ENCODE measurements at places on chromosomes 1 and 21. TPM values are rescaled to one million over a fixed set of nuclear protein-coding genes. Genes with fewer than 3 reads are reported as not detected.

GRCh38 chr21:31909153-31910073, 36.6 kb downstream of the HUNK start:
- no peak for DNase-seq

Gene PLEKHN1
- total RNA-seq, result 0.21 TPM

DNA sequence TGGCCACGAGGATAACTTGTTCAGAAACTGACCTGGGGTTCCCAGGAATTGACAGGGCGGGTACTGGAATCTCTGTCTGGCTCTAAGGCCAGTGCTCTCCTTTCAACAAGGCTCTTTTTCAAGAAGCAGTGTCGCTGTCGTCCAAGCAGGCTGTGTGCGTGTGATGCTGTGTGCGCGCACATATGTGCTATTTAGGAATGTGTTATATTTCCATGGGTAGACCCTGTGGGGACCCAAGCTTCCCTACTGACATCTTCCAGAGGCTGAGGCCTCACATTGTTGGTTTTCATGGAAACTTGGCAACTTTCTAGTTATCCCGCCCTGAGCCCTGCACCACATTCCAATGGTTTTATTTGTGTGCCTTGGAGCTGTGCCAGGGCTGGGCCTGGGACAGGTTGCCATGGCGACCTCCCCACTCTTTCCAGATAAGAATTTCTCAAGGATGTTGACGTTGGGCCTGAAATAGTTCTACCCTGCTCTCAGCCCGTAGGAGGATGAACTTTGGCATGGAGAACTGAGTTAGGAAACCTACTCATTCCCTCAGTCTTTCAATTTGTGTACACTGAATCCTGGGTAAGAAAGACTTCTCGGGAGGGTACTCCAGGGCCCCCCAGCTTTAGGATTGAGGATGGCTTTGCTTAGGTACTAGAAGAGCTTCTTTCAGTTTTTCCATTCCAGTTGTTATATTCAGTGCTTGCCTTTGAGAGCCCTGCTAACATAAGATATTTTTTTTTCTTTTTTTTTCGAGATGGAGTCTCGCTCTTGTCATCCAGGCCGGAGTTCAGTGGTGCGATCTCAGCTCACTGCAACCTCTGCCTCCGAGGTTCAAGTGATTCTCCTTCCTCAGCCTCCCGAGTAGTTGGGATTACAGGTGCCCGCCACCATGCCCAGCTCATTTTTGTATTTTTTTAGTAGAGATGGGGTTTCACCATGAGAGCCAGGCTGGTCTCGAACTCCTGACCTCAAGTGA, 38.8 kb upstream of the SRSF10 start:
- peak; percentile 99 for DNase-seq

Gene TPTE
- not detected for total RNA-seq

Gene MPL
- total RNA-seq, result not detected

- DNase-seq, result no peak
Observed at GRCh38 chr1:206672011-206672688, 12.6 kb upstream of the MAPKAPK2 start.

Gene IFI44
- total RNA-seq, result 19.7 TPM

Gene SYCP1
- not detected for total RNA-seq

GRCh38 chr1:153470707-153471106, 10.3 kb upstream of the S100A7 start:
- DNase-seq, result no peak

GRCh38 chr1:47231301-47232186, 481 bp downstream of the TAL1 start:
- DNase-seq, result no peak

GRCh38 chr1:176701151-176701866, 238.3 kb downstream of the PAPPA2 start:
- no peak for DNase-seq

Gene SAMD13
- total RNA-seq, result 0.81 TPM

DNA sequence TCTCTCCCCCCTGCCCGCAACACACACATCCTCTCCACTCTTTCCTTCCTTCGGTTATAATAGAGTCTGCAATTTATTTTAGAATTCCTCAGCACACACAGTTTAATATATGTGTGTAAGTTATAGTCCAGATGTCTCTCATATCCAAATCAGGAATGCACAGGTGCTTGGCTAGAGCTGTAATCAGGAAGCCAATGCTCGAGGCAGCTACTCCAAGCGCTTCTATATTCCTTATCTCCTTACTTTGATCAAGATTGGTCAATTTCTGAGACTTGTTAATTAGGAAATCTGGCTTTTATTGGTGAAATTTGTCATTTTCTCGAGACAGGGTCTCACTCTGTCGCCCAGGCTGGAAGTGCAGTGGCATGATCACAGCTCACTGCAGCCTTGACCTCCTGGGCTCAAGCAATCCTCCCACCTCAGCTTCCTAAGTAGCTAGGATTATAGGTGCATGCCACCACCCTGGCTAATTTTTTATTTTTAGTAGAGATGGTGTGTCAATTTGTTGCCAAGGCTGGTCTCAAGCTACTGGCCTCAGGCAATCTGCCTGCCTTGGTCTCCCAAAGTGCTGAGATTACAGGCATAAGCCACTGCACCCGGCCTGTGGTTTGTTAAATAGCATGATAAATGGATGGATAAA, 27.7 kb downstream of the RPL5 start:
- no peak for DNase-seq

GRCh38 chr1:205301205-205301821, 20.2 kb downstream of the NUAK2 start:
- DNase-seq, result peak; percentile 93

- no peak for DNase-seq
Observed at GRCh38 chr1:47228644-47229030, 3.4 kb downstream of the TAL1 start.

GRCh38 chr1:93338387-93339146, 7.1 kb upstream of the DR1 start:
- DNase-seq, result no peak

DNA sequence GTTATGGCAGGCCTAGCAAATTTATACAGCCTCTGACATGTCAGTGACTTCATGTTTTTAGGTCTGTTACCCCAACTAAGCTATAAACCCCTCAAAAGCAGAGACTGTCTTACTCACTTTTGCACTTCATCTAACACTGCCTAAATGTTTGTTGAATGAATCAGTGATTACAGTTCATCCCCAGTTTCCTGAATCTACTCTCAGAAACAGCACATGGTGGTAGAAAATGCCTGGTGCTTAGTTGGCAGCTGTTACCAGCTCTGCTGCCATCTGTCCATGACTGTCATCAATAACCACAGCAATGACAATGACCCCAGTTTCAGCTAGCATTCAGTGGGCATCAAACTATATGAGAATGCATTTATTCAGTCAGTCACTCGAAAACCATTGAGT, 110.5 kb upstream of the SERBP1 start:
- no peak for DNase-seq

Gene VWA5B1
- not detected for total RNA-seq

DNA sequence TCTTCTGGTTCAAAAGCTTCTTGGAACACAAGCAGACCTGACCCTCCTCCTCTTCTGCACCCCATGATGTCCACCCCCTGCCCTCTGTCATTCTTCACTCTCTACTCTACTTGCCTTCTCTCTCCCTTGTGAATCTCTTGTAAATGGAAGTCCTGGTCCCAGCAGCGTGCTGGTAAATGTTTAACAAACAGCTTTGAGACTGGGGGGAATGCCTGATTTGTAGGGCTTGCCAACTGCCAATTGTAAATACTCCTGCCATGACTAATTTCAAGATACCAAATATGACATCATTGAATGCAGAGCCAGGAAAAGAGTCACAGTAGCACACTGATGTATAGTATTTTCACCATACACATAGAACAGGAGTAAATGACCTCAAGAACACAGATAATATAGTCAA, 40.9 kb upstream of the LRRN2 start:
- DNase-seq, result peak; percentile 21

GRCh38 chr1:51574796-51575195, 42.1 kb upstream of the OSBPL9 start:
- no peak for DNase-seq

Gene NUAK2
- total RNA-seq, result 4.5 TPM

Gene GSTM1
- 6.4 TPM for total RNA-seq

DNA sequence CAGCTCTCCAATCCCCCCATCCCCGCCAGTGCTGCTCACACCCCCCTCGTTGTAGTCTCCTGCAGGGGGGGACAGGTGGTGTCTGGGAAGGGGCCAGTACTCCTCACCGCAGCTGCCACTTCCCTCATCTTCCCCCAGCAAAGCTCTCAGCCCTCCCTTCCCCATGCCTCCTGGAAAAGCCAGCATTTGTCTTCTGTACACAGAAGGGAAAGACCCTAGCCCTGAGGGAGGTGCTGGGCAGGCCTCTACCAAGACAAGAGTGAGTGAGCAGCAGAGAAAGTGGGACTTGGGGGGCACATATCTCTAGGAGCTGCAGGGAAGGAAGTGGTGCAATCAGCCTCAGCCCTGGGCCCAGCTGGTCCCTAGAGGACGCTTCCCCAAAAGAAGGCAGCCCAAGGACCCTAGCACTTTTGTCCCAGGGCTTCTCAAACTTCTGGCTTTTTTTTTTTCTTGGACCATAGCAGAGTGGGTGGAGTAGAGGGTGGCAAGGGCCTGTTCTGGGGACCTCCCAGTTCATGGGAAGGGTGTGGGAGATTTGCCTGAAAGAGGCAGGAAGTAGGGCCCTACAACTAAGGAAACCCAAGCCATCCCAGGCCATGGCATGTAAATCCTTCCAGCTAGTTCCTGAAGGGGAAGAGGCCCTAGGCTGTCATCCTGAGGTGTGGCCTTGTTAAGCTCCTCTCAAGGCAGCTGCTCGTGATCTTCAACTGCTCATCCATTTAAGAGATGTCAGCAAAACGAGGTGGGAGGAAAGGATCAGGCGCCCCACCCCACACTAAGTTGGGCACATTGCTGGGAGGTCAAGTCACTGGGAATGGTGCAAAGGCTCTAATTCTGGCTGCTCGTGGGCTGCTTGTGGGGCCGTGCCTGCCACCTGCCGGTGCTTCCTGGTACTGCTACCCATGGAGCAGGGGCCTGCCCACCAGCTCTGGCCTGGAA, 12.6 kb downstream of the ZC3H12A start:
- DNase-seq, result peak; percentile 94

DNA sequence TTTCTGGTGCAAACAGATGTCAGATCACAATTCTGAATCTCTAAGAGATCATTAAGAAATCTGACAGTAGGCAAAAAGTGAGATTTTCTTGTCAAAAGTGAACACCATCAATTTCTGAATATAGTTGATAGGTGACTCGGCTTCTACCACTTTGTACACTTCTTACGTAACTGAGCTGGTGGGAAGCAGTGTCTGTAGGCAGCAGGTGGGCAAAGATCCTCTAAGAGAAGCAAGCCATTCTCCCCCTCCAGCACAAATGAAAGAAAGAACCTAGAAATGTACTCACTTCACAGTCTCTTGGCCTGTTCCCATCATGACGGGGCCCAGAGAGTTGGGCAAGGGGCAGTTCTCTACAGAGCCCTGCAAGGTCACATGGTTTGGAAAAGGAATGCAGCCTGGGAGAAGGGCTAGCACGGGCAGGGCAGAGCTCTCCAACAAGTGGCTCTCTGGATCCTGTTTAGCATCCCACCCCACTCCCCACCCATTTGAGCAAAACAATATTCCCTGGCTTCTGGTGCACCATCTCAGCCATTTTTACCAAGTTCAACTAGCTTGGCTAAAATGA, 412.6 kb downstream of the LTN1 start:
- no peak for DNase-seq

GRCh38 chr21:35976929-35977328, 83.4 kb downstream of the SETD4 start:
- no peak for DNase-seq

GRCh38 chr1:82542766-82543165, 742.0 kb downstream of the ADGRL2 start:
- DNase-seq, result no peak

GRCh38 chr1:182617734-182618351, 13.7 kb upstream of the RGS16 start:
- DNase-seq, result no peak

DNA sequence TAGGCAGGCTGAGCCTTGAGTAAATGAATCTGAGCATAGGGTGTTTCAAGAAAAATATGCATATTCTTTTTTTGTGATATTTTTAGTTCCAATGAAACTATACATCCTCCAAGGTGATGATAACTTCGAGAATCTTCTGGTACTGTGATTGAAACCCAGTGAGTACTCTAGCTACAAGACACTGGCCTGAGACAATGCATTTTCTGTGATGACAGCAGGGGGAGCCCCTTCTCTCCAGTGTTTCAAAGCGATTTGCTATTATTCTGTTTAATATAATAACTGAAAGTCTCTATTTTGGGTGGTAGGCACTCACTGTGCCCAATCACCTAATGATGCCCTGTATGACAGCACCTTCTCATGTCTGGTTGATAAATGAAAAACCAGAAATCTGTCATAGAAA, 12.1 kb downstream of the IRF2BP2 start:
- DNase-seq, result no peak

Gene GPR137B
- 19.8 TPM for total RNA-seq

DNA sequence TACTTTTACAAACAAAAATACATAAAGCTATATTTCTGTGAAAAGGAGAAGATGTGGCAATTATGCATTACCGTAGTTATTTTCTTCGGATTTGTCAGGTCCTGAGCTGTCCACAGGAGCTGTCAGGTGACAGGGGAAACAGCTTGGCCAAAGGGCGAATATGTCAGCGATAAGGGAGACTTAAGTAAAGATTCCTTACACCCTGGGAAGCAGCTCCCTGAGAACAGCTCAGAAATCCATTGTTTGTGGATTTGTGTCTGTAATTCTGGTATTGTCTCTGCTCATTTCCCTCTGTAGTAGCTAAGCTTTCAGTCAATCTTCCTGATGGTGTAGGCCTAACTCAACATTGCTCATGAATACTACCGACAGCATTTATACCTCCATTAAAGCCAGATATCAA, 7.1 kb upstream of the CD34 start:
- DNase-seq, result no peak

DNA sequence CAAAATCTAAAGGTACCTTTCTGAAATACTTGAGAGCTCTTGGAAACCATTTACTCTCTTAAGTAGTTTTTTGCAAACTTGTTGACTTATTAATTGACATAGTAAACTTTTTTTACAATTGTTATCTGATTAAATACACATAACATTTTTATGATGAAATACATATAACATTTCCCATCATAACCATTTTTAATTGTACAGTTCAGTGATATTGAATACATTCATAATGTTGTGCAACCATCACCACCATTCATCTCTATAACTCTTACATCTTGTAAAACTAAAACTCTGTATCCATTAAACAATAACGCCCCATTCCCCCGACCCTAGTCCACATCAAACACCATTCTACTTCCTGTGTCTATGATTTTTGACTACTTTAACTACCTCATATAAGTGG, 95.7 kb upstream of the ZNF648 start:
- DNase-seq, result no peak

DNA sequence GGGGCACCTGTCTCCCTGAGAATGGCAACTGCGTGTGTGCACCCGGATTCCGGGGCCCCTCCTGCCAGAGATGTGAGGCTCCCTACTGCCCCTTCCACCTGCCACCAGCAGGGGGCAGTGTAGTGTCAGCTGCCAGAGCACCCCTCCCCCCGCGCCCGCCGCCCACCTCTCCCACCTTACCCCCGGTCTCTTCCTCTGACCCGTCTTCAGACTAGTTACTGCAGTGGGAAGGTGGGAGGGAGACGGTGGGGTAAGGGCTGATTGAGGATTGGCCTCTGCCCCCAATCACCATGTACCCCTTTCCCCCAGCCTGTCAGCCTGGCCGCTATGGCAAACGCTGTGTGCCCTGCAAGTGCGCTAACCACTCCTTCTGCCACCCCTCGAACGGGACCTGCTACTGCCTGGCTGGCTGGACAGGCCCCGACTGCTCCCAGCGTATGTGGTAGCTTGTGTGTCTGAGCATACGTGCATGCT, 10.1 kb upstream of the LRRC71 start:
- no peak for DNase-seq

Gene PTGER3
- total RNA-seq, result not detected

Data from osteocyte (in vitro differentiated cells).